Stimulated activated naive CD8-positive, alpha-beta T cell treated with anti-CD3 and anti-CD28 coated beads, Interleukin-15, Interleukin-2, amounts not matched to agents 100 U/mL and 50 U/mL, for 24 hours (primary cell): ENCODE measurements at places on chromosomes 7 and 10.

- DNase-seq, result no peak
Observed at GRCh38 chr10:35353805-35354204, 17.5 kb downstream of the CCNY start.

DNA sequence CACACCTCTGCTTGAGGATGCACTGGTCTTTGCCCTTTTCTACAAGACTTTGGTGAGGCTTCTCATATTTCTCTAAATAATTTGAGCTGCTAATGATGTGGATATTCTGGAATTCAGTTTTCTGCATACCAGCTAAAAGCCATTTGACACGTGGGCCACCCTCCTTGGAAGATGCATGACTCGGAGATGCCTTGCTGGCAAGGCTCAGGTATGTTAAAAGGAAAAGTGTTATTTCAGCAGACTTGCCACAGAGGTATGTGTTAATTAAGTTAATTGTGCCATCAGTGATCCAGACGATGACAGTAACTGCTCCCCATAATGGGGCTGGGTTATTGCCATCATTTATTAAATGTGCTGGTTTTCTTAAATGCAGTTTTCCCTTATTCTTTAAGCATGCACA is 8.8 kb upstream of the GFRA1 start:
- no peak for DNase-seq

DNA sequence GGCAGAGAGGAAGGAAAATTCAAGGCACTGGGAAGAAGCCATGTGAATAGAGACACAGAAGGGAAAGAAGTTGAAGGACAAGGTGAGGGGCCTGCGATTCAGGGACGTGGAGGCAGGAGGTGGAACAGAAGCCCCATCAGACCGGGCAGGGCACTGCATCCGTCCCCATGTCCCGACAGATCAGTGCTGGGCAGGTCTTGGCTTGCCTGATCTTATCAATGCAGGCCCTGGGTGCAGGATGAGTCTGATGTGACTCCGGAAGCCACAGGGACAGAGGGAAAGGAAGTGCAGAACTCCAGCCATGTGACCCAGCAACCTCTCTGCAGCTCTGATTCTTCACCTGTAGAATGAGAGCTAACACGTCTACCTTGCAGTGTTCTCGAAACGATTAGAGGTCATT is 136.2 kb upstream of the CTBP2 start:
- DNase-seq, result no peak

GRCh38 chr7:1943326-1943725 is 273.2 kb downstream of the ELFN1 start:
- DNase-seq, result no peak

GRCh38 chr7:70795948-70796347 is 336.0 kb upstream of the GALNT17 start:
- no peak for DNase-seq

DNA sequence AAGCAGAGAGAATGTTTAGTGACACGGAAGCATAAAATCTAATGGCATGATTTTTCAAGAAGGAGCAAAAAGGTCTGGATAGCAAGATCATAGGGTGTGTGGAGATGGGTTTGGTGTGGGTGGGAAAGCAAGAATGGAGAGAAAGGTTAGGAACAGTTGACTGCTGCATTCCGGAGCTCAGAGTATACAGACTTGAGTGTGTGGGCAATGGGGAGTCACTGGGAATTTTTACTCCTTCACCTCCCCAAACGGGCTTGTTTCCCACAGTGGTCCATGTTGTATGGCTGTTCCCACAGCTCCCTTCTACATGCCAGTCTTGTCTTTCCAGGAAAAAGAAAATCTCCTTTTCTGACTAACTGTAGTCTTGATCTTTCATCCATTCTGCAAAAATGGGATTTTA is 122.1 kb downstream of the CDK6 start:
- DNase-seq, result no peak

DNA sequence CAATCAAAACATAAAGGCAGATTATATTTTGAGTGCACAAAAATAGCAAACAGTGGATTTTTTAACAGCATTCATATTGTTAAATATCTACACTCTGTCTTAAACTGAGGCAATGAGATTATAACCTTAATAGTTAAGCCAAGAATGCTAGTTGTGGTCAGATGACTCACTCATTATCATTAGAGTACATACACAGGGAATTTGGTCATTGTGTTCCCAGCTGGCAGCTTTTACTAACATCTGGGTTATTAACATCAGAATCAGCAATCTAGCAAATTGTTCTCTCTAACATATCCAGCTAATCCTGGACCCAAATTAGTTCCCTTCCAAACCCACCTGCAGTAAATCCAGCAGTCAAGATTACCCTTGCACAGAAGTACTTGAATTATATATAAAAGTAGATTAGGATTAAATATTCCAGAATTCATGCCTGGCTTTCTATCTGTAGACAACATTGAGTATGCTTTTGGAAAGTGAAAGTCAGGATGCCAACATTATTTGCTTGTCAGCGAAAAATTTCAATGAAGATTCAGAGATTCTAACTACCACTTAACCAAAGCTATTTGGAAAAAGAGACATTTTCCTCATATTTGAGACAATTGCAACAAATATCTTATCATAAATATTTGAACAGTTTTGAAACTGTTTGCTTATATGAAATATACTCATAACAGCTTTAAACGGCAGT is 1035.6 kb upstream of the PHF14 start:
- no peak for DNase-seq

DNA sequence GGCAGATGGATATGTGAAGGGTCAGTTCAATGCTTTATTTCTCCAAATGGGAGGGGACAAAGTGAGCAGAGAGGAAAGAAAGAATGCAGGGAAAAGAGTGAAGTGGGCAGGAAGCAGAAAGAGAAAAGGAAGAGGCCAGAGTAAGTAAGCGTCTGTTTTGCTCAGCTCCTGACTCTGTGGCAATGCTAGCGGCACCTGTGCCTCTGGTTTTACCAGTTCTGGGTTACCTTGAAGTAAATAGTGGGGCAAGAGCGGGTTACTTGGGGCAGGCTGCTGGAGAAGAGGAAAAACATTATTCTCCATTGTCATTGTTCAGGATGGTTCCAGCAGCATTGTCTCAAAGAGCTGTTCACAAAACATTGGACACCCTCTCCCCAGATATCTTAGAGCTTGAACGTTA is 1.9 kb downstream of the TAS2R40 start:
- DNase-seq, result no peak

DNA sequence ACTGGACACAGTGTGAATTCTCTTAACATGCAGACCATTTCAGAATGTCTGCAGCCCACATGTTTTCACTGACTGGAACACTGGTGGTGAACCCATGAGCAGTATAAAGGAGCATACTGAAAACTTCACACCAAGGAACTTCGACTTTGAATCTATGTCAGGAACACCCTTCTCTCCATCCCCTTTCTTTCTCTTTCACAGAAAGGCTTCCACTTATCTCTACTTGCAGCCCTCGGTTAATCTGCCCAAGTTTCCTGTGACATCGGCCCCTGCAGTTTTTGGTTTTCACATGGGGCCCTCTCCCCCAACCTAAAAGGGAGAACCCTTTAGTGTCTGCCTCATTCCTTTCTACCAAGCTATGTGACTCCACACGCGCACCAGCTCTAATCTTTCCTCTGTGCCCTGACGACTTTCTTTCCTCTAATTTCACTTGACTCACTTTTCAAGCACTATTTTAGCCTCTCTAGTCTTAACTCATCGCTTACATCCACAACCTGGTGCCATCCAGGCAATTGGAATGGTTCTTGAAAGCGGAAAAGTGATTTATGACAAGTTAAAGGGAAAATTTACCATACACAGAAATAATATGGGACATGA is 70.1 kb downstream of the RELN start:
- DNase-seq, result no peak

DNA sequence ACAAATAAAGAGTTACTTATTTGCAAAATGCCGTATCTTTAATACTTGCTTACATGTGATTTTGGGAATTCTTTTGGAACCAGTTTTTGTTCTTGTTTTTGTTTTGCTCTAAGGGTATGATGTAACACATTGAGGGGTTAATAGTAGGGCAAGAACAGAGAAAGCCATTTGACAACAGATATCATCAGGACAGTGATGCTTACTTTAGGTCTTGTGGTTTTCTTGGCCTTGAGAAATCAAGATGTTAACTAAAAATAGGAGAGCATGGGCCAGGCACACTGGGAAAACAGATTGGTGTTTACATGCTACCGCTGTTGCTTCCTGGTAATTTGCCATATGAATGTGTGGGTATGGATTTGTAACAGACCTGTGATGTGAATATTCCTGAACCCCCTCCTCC is 3.7 kb downstream of the SAMD8 start:
- no peak for DNase-seq

- DNase-seq, result no peak
Observed at GRCh38 chr7:114765331-114766040, 156.4 kb upstream of the MDFIC start.

GRCh38 chr10:77498210-77498609 is 139.4 kb downstream of the KCNMA1 start:
- no peak for DNase-seq

- DNase-seq, result no peak
Observed at GRCh38 chr7:6200971-6201370, 71.5 kb downstream of the CYTH3 start.

DNA sequence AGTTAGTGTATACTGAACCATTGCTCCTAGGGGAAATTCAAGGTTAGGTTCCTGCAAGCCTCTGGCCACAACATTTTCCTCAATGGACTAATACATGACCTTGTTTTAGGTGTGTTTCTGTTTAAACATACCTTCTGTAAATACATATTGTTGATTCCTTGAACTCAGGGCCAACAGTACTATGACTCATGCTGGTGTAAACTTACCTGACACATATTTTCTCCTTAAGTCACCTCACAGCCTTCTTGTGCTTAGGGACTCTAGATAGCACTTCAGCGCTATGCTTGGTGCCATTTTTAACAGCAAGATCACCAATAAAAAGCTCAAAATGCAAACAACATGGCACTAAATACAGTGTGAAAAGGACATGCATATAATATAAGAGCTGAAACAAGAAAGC is 176.4 kb downstream of the TAX1BP1 start:
- DNase-seq, result no peak

- DNase-seq, result no peak
Observed at GRCh38 chr10:34489973-34490745, 324.9 kb downstream of the PARD3 start.

- no peak for DNase-seq
Observed at GRCh38 chr10:114431414-114432135, 27.3 kb upstream of the AFAP1L2 start.

GRCh38 chr7:151736403-151736909 is 140.5 kb downstream of the PRKAG2 start:
- DNase-seq, result no peak

DNA sequence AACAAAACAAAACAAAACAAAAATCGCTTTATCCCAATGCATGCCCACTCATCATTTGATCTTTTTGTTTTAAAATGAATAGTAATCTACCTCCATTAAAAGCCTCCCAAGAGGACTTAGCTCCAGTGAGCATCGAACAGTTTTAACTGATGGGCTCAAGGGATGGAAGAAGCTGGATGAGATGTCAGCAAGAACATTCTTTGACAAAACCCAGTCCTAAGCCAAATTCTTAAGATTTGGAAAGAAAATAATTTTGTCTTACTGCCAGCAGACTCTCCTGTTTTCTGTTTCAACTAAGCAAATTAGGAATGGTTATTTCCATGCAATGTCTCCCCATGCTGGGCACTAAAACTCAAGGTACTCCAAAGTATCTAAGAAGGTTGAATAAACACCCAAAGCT is 127.3 kb downstream of the RNLS start:
- DNase-seq, result no peak

DNA sequence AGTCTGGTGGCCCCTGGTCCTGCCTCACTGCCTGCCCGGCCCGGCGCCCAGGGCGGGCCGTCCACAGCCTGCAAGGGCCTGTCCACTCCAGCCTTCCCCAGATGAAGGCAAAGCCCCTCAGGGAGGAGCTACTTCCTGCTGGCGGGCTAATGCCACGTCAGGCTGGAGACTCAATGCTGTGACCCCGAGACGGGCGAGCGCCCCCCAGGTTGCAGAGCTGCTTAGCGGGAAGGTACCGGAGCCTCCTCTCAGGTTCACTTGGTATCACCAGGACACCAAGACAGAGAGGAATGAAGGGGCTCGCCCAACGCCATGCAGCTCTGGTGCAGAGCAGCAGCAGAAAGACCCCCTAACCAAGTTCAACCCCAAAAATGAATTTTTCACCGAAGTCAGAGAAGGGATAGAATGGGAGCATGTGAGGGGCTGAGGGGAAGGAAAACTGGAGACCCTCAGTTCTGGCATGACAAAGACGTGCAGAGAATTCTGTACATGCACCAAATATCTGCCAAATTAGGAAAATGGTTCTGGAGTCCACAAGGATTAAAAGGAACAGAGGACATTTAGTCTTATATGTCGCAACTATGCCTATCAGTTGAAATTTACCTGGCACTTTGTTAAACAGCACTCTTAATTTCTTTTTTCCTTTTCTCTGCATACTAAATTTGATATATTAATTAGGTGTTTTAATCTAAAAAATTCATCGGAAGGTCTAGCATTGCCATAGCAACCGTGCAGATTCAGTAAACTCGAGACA is 2.8 kb downstream of the STK32C start:
- DNase-seq, result no peak

- no peak for DNase-seq
Observed at GRCh38 chr7:151379534-151380198, 30.2 kb downstream of the WDR86 start.

GRCh38 chr7:122688400-122688998 is 10.4 kb downstream of the RNF133 start:
- DNase-seq, result no peak

GRCh38 chr10:52256832-52257691 is 57.0 kb upstream of the DKK1 start:
- no peak for DNase-seq

DNA sequence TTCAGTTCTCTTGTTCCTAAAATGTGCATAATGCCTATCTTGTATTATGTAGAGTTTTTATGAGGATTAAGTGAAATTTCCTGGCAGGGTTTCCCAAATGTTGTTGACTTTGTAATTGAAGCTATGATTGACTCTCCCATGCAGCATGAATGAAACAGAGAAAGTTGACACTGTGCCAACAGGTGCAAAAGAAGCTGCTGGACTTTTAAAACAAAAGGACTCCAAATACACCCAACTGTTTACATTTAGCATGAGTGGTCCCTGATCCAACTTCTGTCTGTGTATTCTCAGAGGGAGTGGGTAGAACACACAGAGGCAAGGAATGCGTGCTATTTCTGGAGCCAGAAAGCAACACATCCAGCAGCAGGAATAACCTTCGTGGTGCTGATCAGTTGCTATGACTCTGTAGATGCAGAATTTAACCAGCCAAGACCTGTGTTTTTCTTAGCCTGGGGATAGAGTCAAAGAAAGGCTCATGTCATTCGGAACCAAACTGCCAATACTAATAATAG is 14.4 kb upstream of the RBM20 start:
- no peak for DNase-seq
